Stimulated activated naive CD8-positive, alpha-beta T cell treated with anti-CD3 and anti-CD28 coated beads, Interleukin-15, Interleukin-2, amounts not matched to agents 100 U/mL and 50 U/mL, for 24 hours (primary cell): ENCODE measurements at places on chromosomes 2 and 18.

GRCh38 chr2:236588932-236589592 lies 19.4 kb downstream of the ACKR3 start:
- no peak for DNase-seq

DNA sequence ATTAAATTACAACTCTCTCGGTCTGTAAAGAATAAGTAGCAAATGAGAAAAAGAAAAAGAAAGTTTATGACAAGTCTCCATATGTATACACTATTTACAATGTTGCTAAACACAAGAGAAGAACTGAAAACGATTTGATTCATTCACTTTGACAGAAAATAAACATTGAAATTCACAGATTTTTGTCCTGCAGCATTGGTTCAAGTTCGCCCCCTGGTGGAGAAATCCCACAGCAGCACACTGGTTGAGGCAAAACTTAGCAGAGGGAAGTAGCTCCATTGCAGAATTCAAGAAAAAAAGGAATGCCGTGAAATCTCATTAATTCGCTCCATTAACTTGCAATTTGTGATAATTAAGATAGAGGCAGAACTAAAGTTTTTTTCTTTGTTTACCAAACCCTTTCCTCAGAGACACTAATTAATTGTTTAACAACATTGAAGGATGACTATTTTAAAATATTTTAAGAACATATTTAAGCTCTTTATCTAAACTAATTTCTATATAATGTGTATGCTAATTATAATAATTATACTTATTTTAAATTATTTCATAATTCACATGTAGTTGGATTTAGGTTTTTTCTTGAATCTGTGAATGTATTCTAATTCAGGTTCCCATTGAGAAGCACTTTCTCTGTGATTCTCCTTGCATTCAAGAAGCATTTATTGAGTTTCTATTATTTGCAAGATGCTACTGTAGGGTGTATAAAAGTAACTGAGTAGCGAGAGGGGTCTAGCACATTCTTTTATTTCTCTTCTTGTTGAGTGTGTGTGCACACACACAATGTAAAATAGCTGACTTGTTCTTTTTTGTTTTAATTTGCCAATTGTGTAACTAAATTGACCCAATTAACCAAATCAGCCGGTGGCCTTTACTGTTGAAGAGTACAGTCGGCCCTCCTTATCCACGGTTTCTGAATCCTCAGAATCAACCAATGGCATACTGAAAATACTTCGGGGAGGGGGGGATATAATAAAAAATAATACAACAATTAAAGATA lies 74.1 kb downstream of the COL4A3 start:
- DNase-seq, result peak; percentile 70

GRCh38 chr2:205133544-205133943 lies 548.8 kb upstream of the NRP2 start:
- no peak for DNase-seq

DNA sequence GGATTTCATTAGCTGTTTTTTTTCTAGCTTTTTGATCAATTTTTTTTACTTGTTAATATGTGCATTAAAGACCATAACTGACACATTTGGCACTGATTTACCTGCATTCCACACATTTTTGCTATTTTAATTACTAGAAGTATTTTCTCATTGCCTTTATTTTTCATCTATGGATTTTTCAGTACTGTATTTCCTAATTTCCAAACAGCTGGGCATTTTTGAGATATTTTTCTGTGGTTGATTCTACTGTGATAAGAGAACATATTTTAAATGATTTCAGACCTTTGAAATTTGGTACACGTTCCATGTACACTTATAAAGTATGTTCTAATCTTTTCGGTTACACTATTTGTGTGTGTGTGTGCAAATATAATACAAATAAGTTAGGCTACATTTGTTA lies 135.3 kb downstream of the PARD3B start:
- no peak for DNase-seq

DNA sequence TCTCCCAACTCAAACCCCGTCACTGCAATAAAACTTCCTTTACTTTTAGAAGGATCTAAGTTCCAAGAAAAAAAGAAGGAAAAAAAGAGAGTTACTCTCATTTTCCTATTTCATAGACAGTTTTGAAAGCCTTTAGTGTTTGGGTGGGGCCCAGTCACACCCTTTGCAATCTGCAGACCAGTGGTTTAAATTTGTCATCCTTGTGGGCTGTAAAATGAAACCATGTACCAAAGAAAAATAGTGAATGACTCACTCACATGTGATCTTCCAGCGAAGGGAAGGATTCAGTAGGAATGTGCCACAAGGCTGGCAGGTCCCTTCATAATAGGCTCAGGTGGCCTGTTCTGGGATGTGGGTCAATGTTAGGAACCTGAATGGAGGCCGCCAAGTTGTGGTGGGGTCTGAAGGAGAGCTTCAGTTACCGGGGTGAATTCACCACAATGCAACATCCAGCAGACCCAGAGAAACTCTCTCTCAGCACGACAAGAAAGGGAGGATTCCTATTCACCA lies 28.3 kb downstream of the ANXA4 start:
- peak; percentile 33 for DNase-seq

DNA sequence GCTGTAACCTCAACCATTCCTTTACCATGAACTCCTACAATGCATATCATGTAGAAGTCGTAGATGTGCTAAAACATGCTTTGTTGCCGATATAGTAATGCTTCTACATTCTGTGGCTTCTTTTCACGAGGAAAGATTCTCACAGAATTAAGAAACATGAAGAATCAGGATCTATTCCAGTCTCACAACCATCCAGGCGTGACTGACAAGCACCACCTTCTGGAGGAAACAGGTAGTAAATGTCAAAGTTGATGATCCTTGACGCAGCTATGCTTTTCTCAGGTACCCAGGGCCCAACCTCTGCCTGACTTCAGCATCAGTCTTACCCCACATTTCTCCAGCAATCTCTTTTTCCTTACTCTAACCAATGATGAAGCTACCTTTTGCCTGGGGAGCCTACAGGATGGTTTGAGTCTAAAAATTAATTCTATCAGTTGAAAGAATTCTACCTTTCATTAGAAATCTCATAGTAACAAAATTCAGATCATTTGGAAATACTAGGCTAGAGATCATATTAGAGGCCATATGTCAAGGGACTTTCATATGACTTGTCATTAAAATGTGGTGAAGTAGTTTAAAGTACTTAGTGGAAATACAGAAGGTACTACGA lies 123.3 kb upstream of the RND3 start:
- no peak for DNase-seq

- no peak for DNase-seq
Observed at GRCh38 chr2:206217166-206217565, 57.3 kb upstream of the ZDBF2 start.

- DNase-seq, result no peak
Observed at GRCh38 chr18:3457261-3457724, 7.3 kb downstream of the TGIF1 start.

DNA sequence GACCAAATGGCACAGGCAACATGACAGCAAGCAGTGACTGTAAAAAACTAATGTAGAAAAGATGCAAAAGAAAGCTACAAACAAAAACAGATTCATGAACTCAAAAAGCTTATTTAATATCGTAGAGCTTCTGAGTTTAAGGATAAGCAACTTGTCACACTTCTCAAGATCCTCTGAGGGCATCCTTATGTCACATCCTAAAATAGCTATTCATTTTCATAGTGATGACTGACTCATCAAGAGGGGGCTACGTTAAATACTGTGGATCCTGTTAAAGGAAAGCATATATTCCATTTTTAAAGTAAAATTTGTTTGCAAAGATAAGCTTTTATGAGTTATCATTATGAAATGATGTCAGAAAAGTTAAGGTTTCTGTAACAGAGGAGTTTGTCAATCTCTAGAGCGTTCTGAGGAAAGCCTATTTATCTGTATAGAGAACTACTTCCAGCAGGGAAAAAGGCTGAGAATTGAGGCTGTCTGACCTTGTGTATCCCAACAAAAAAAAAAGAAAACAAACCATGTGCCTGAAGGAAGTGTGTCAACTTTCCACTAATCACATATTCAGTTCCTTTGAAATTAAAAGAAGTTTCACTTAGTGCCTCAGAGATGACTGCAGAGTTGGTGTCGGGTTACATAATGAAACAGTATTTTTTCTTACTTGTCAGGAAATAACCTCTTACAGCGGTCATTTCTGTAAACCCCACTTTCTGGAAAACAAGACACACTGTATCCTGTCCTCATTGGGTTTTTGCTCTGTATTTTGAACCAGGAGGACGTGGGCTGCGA lies 115.5 kb downstream of the ESCO1 start:
- no peak for DNase-seq

DNA sequence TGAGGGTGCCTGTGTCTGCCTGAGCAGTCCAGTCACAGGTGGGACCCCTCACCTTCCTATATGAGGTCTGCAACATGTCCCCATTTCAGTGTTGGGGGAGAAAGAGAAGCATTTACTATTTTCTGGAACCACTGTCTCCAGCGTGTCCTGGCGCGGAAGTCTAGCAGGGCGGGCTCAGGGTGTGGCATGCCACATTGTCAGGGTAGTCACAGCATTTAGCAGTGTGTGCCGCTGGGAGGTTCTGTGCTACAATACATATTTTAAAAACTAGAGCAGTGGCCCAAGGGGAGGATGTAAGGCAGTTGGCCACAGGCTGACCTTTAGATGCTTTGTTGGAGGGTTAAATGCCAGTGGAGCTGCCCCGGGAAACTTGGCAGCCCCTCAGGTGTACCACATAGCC lies 12.5 kb downstream of the UBE2F start:
- no peak for DNase-seq

DNA sequence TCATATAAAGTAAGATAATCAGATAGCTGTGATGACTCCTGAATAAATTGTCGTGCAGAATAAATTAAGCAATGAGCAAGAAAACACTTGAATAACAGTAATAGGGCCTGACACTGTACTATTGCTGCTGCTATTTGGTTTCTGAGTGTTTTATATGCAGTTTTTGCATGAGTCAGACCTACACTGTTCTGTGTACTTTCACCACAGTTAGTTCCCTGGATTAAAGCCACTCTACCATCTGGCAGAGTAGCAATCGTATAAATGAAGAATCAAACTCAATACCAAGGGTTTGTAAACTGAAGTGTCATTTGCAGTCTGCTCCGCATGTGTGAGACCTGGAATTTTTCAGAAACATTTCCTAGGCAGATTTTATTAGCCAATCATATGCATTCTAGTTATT lies 398.6 kb upstream of the CDH7 start:
- DNase-seq, result no peak

DNA sequence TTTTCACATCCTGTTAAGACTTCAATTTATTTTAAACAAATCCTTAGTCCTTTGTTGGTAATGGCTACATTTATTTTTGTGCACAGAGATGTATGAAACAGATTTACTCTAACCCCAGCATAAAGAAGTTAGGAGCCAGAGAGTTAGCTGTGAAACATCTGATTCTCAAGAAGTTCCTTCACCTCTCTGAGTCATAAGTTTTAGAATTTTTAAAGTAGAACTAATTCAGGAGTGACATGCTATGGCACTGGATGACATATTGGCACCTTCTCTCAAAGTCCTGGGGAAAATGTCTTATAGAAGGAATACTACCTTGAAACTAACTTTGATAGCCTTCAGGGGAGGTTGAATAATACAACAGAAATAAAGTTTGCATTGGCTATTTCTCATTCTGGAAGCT lies 6.4 kb upstream of the DSG2 start:
- DNase-seq, result no peak

DNA sequence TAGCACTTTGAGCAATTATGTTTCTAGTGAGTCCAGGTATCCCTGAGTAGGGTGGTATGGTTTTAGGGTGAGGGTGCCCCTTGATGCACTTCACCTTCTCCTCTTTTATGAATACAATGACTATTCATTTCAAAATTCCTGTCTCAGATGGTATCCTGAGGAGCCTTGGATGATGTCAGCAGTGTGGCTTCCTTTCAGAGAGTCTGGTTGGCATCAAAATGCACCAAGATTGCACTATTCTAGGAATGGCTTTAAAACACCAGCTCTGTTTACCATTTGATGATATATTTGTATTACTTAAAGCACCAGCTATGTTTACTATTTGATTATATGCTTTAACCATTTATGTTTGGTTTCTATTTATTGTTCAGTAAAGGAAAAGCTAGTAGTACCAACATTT lies 141.0 kb downstream of the FMNL2 start:
- no peak for DNase-seq

GRCh38 chr2:144477281-144477956 lies 42.5 kb downstream of the ZEB2 start:
- no peak for DNase-seq

DNA sequence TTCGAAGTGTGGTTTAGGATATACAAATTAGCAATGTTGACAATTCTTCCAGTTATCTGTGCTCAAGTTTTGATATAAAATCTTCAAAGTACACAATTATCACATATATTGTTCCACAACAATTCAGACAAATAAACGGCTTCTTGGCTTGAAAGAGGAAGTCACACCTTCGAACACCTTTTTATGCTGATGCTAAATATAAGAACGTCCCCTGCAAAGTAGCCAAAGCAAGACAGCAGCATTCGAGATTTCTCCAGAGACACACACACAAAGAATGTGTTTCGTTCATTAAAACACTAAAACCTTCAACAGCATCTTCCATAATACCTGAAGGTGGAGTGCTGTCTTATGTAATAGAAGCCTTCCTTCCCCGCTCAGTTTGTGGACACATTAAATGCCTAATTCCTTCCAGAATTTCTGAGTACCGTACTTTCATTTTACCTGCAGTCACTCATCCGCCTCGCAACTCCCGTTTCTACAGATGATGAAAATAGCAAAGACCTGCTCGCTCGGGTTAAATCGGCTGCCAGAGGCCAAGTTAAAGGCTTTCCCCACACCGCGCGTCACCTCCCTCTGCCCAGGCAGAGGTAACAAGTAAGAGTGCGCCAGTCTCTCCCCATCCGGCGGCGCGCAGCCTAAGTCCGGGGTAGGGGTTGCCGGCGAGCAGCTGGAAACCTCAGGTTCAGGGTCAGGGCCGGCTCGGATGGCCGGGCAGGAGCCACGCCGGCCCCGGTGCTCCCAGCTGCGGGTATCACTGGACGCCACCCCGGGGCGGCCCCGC lies 847 bp downstream of the SERPINE2 start:
- DNase-seq, result peak; percentile 61

DNA sequence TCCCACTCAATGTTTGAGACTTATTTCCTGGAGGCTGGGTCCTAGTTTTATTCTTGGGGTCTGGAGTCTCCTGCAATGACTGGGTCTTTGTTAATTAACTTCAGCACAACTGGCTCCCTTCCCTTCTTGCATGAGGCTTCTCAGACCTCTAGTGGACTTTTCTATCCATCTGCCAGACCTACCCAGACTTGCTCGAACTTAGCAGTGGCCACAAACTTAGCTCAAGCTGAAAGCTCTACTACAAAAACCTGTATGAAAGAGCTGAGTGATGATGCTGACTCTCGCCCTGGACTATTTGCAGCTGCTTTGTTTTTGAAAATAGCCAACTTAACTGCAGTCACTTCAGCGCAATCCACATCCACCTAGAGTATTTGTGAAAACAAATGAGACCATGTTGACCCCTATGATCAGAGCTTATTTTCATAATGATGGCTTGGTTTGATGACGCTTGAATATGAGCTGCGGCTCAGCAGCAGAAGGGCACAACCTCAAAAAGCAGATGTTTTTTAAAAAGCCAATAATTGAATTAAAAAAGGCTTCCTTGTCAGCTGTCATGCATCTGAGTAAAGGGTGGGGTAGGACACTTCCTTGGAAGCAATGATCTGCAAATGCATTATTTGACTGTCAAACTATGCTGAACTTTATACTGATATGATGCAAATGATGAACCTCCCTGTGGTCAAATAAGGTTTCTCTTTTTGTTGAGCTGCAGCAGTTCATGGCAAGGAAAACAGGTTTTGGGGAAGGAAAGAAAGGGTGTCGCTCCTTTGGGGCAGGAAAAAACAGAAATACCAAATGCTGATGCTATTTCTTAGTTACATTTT lies 10.6 kb upstream of the ANXA4 start:
- no peak for DNase-seq
